ENCODE measurements at places on chromosomes 7 and 10.

DNA sequence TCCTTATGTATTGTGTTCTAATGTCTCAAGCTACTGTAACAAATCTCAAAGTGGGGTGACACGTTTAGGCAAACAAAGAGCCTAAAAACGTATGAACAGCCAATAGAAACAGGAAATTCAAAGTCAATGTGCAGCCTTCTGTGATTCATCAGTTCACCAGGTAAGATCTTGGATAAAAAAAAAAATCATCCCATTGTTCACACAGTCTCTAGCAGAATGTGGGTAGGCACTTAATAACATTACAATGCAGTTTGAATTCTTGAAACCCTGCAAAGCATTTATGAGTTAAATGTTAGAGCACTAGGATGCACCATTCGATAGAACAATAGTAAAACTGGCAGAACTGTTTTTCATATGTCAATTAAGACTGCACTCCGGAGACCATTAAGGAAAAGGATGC lies 88.2 kb upstream of the HDAC9 start:
- DNase-seq = no peak

- no peak for DNase-seq
These were observed at the start of gene TBX20 for GRCh38 chr7:35253710-35254495. Gene TBX20, minus strand, starts transcription at chr7:35254100. Its CDS starts 480 bp downstream, at chr7:35253620.

DNA sequence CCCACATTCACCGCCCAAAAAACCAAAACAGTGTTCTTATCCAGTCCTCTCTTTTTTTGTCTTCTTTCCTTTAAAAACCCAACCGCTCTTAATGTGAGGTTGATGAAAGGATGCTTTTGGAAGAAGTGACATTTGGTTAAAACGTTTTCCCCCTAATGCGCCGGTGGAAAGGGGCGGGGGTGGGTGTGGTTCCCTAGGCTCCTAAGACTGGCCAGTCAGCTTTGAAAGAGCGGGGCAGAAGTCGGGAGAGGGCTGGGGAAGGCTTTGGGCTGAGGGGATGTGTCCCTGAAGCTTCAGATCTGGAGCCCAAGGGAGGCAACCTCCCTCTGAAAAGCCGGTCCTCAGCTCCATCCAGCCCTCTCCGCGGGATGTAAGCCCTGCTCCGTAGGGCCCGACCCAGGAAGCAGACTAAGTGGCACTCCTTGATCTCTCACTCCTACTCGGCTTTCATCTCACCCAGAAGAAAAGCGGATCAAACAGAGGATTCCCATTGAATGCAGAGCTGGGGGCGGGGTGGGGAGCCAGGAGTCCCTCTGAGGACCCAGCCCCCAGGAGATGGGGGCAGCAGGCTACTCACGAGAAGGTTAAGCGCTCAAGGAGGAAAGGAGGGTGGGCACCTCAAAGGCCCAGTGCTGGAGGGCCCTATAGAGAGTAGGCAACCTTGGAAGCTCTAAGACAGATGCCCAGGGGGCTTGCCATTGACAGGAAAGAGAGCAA lies 2.4 kb upstream of the EVX1 start:
- no peak for DNase-seq

- no peak for DNase-seq
These were observed 412.5 kb upstream of the LRGUK start for GRCh38 chr7:133714654-133715053.

GRCh38 chr7:149741629-149742028 lies 31.8 kb downstream of the ZNF467 start:
- DNase-seq = no peak

GRCh38 chr10:113199459-113199858 lies 249.4 kb downstream of the TCF7L2 start:
- no peak for DNase-seq

- no peak for DNase-seq
These were observed 130.8 kb downstream of the PAXIP1 start for GRCh38 chr7:154871928-154872750.

DNA sequence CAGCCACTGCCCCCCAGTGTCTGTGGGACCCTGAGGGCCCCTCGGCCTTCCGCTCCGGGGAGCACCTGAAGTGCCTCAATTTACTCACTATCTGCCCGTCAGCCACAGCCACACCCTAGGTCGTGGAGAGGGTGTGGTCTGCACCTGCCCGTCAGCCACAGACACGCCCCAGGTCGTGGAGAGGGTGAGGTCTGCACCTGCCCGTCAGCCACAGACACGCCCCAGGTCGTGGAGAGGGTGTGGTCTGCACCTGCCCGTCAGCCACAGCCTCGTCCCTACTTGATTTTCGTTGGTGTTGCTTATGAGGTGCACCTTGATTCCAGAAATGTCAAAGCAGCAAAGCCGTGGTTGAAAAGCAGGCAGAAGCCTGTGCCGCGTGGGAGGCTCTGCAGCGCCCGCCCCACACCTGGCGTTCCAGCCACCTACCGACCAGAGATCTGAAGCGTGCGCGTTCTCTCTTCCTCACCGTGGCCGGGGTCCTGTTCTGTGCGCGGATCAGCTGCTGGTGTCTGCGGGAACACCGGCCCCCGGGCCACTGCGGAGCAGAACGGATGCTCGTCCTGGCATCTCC lies 101.6 kb downstream of the DYNC2I1 start:
- DNase-seq = no peak

DNA sequence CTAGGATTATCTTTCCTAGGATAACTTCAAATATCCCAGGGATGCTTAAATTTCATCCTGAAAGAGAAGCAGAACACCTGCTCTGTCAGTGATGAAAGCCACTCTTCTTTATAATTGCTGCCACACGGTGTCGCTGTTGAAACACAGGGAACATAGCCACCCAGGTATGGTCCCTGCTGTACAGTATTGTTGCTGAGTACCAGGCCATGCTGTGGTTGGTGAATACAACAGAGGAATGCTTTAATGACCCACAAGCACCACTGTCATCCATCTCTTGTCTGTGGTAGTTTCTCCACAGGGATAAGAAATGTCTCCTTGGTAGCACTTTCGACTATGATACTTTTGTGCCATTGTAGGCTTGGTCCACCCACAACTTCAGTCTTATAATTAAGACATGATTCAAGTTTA lies 70.6 kb upstream of the STARD3NL start:
- DNase-seq = no peak

- no peak for DNase-seq
These were observed 116.9 kb upstream of the KLF14 start for GRCh38 chr7:130850956-130851355.

GRCh38 chr10:61136139-61136538 lies 192.2 kb upstream of the RHOBTB1 start:
- no peak for DNase-seq
